ENCODE measurements at places on chromosomes 12 and 14.

- ATAC-seq: no peak
Measured at GRCh38 chr14:95808371-95808770, 68.3 kb upstream of the TUNAR start.

DNA sequence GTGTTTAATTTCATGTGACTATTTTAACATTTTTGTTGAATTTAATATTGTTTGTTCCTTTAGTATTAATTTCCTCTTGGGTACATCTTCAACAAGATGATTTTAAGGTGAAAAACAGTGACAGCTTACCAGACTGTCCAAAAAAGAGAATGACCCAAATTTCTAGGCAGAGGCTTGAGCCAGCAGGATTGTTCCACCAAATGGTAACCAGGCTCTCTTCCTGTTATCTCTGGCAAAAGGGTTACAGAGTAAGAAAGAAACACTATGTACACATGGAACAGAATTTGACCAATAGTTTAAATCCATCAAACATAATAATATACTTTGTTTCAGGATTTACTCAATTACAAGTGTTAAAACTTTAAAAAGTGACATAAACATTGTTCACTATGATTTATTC is 39.0 kb downstream of the YAF2 start:
- ATAC-seq: no peak

- no peak for ATAC-seq
Measured at GRCh38 chr14:65255583-65256461, 153.5 kb upstream of the MAX start.

DNA sequence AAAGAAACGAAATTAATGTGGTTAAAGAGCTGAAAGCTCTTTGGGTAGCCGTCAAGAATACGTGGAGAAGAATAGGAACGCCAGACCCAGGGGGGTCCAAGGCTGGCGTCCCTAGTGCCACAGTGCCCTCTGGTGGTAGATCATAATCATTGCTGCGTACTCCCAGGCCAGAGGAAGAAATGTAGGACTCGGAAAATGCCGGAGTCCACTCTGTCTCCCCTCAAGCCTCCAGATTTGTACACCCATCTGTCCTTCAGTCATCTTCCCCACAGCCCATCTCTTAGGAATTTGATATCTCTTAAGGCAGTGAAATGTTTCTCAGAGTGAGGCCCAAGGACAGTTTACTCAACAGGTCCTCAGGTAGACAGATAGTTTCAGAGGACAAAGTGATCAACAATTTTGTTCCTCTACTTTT is 25.4 kb upstream of the PLEKHG6 start:
- peak; percentile 69 for ATAC-seq

DNA sequence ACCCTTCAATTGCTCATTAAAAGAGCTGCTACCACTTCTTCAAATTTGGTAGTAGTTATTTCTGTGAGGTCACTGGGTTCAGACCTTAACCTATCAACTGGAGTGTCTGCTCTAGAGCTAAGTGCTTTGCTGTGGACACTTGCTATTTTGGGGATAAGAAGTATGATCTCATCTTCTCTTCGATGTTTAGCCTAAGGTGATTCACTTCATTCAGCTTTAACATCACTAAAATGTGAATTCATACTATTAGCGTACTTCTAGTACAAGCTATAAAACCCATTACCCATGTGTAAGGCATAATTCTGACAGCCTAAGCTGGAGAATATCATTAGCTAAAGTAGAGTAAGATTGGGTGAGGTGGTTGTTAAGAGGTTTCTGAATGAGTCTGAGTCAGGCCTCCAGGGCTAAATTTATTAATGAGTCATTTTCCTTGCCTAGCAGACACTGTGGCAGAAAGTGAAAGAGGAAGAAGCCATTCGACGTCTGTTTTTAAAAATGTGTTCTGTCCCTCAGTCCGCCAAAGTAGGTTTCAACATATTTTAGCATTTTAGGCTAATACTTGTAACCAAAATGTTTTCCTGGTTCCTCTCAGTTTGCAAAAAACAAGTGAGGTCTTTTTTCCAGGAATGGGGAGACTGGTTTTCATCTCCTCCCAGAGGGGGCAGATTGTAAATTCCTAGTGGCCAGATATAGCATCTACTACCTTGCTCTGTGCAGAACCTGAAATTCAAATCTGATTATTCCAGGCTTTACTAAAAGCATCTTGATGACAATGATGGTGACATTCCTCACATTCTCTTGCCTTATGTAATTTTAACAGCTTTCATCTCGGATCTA is 103.6 kb downstream of the SSPN start:
- ATAC-seq: peak; percentile 98

GRCh38 chr12:49060237-49061156 is at the start of gene KMT2D:
Gene KMT2D (minus strand): TSS chr12:49060794. CDS start chr12:49055324, 5,470 bp downstream.
- ATAC-seq: peak; percentile 77

GRCh38 chr12:122202017-122202416 is 1.5 kb upstream of the B3GNT4 start:
- ATAC-seq: no peak

DNA sequence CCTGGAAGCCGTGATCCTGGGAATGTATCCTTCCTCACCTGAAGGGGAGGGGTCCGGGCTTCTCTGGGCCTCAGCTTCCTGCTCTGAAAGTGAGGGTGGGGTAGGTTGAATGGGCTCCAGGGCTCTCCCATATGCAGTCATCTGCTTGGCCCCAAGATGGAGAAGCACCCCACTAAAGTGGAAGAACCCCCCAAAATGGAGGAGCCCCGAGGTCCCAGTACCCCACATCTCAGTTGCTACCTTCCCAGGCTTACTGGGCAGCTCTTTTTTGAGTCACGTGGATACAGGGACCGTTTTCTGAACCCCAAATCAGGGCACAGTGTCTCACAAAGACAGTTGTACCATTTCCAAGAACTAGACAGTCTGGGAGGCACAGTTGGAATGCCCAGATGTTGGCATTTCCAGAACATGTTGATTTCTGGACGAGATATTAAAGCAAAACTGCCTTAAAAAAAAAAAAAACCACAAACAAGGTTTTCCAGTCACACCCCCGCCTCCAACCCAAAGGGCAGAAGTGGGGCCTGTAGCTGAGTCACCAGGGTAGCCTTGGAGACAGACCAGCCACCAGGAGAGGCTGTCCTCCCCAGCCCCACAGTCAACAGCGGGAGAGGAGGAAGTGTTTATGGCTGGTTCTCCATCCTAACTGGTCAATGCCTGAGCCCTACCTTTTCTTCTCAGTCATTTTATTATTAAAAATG is 12.1 kb downstream of the VASH1 start:
- no peak for ATAC-seq

GRCh38 chr12:6768990-6769389 is 2.8 kb downstream of the PTMS start:
- no peak for ATAC-seq

GRCh38 chr12:19659501-19659900 is 220.2 kb downstream of the AEBP2 start:
- no peak for ATAC-seq

GRCh38 chr14:36503771-36504741 is 16.0 kb downstream of the NKX2-1 start:
- ATAC-seq: no peak

DNA sequence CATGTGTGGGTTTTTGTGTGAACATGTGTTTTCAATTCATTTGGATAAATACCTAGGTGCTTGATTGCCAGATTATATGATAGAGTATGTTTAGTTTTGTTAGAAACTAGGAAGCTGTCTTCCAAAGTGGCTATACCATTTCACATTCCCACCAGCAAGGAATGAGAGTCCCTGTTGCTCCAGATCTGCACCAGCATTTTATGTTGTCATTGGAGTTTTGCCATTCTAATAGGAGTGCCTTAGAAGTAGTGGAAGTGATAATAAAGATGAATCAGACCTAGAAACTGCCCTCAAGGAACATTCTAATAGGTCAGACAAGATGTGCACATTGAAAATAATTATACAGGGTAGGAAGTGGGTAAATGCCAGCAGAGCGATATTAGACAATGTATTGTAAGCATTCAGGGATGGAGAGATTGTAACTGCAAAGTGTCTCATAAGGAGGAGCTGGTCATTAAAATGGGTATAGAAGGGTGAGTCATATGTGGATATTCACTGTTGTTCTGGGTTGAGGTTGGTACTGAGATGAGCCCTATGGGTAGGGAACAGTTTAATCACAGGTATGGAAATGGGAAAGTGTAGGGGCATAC is 71.4 kb downstream of the MNAT1 start:
- ATAC-seq: no peak

- no peak for ATAC-seq
Measured at GRCh38 chr12:83700838-83701237, 1014.1 kb downstream of the TMTC2 start.

DNA sequence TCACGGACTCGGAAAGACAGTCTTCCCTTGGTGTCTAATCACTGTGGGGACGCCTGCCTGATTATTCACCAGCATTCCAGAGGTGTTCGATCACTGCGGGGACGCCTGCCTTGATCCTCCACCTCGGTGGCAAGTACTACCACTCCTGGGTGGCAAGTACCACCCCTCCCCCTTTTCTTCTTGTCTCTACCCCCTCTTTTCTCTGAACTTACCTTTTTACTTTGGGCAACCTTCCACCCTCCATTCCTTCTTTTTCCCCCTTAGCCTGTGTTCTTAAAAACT is 12.0 kb upstream of the LGMN start:
- ATAC-seq: no peak

- no peak for ATAC-seq
Measured at GRCh38 chr12:79547735-79548609, 142.8 kb downstream of the PAWR start.

- no peak for ATAC-seq
Measured at GRCh38 chr14:93989939-93990338, 7.2 kb upstream of the CCDC197 start.

GRCh38 chr12:46794593-46795190 is 31.1 kb downstream of the SLC38A4 start:
- ATAC-seq: peak; percentile 70

DNA sequence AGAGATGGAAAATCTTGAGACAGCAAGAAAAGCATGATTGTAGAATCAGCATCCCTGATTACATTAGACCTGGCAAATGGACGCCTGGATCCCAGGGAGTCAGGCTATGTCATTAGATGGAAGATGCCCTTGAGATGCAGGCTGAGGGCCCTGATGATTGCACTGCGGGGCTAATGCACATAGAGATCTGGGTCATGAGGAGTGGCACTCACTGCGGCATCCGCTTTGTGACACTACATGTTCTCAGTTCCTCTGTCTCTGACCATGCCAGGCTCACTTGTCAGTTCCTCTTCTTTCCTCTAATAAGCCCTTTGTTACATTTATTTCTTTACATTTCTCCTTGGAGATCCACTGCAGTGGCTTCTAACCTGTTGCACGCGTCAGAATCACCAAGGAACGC is 70.1 kb upstream of the GPATCH2L start:
- ATAC-seq: no peak

DNA sequence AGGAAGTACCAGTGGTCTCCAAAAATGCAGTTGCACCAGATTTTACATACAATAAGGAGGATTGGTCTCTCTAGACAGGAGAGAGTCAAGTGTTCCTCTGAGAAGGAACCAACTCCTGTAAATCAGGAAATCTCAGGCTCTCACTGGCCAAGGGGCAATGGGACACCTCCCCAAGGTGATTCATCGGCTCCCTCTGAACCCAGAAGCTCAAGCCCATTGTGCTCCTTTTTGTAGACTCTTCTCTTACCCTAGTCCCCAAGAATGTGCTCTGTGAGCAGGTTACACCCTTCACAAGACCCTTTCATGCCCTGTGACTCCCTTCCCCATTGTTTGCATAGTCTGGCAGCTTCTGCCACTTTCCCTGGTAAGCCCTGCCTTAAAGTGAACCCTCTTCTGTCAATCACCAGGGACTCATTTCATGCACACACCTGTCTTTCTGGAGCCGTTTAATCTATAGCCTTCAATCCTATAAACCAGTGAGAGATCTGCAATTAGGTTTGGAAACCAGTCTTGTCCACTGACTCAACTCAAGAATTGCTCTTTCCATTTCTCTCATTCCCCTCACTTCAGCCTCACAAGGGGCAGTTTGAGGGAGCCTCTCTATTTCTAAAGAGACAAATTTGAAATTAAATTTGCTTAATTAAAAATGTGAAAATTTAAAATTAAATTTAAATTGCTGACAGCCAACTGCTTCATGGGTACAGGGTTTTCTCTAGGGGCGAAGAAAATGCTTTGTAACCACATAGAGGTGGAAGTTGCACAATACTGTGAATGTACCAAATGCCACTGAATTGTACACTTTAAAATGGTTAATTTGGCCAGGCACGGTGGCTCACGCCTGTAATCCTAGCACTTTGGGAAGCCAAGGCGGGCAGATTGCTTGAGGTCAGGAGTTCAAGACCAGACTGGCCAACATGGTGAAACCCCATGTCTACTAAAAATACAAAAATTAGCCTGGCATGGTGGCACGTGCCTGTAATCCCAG is 38.3 kb upstream of the LTA4H start:
- ATAC-seq: no peak

GRCh38 chr12:1857086-1857485 is 36.7 kb downstream of the LRTM2 start:
- ATAC-seq: no peak

DNA sequence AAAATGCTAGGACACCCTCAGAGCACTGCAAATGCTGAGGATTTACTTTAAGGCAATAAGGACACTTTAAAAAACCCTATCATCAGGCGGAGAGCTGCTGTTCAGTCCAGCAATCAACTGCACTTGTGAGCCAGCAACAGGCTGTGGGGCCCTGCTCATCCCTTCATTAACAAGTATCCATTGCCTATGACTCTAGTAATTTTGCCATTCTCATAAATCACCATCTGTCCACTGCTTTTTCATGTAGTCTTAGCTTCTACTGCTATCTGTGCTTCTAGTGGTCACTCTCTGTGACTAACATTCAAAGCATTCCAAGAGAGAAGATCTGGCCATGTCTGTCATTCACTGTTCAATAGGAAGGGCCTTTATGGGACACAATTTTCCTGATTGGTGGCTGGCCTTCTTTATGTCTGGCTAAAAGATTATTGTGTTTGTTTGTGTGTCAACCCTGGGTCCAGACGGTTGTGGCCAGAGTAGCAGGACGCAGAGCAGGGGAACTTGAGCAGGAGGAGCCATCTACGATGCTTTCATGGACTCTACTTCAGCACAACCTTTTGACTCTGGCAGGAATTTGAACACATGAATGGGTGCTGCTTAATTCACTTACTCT is 3.6 kb upstream of the KRAS start:
- ATAC-seq: no peak

GRCh38 chr12:95608252-95609033 is 57.2 kb upstream of the USP44 start:
- no peak for ATAC-seq

- ATAC-seq: no peak
Measured at GRCh38 chr12:94139816-94140215, 8.6 kb upstream of the PLXNC1 start.

GRCh38 chr12:96395236-96395635 is 5.0 kb downstream of the CDK17 start:
- no peak for ATAC-seq
